ENCODE measurements at places on chromosomes 6 and 20. TPM values are rescaled to one million over a fixed set of nuclear protein-coding genes. Genes with fewer than 3 reads are reported as not detected.
A peak's percentile ranks its signal among the peaks of the same experiment; 100 is the strongest.

TUBB1 gene
- 0.17 TPM for total RNA-seq

PRDM1 gene
- total RNA-seq: 83.4 TPM

DNA sequence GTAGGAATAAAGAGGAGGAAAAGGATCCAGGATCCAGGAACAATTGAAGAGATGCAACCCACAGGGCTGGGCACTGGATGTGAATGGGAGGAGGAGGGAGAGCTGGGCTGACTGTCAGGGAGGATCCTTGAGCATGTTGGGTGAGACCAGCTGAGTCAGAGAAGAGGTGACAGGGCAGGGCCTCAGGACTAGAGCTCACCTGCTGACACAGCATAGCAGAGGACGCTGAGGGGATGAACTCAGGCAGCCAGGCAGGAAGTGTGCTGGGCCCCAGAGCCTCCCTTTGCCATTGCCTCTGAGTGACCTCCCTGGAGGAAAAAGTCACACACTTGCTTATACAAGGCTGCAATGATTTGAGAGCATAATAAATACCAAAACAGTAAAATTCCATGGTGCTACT, 72.3 kb downstream of the ZNF133 start:
- no peak overlapping the region for H3K27ac ChIP-seq
- no peaks in the 10 kb centered on the region for H3K4me1 ChIP-seq
- no peaks in the 10 kb centered on the region for H3K27me3 ChIP-seq

DNA sequence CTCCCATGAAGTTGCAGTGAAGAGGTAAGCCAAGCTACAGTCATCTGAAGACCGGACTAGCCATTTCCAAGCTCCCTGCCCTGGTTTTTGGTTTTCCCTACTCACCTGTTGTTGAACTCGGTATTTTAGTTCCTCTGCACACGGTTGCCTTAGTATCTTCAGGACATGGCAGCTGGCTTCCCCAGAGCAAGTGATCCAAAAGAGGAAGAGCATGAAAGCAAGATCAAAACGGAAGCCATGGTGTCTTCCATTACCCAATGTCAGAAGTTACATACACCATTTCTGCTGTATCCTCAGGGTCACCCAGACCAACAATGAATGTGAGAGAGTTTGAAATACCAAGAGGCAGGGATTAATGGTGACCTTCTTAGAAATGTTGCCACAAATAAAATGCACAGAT, 276.6 kb upstream of the CNR1 start:
- no peaks in the 10 kb centered on the region for H3K36me3 ChIP-seq
- no peaks in the 10 kb centered on the region for H3K27me3 ChIP-seq
- H3K4me1 ChIP-seq: no peaks in the 10 kb centered on the region
- DNase-seq: no peak
- no peak overlapping the region for H3K4me3 ChIP-seq

- no peak for DNase-seq
- no peaks in the 10 kb centered on the region for H3K36me3 ChIP-seq
- H3K27ac ChIP-seq: no peak overlapping the region
- H3K4me3 ChIP-seq: no peak overlapping the region
- no peaks in the 10 kb centered on the region for H3K27me3 ChIP-seq
These were observed 88.5 kb upstream of the FAM8A1 start for GRCh38 chr6:17511580-17511979.

- H3K4me1 ChIP-seq: no peaks in the 10 kb centered on the region
- no peaks in the 10 kb centered on the region for H3K36me3 ChIP-seq
- H3K27ac ChIP-seq: no peak overlapping the region
- DNase-seq: no peak
- H3K4me3 ChIP-seq: no peak overlapping the region
These were observed 22.2 kb upstream of the VEGFA start for GRCh38 chr6:43747784-43748183.

TMEM200A gene
- 0.30 TPM for total RNA-seq

GMPR gene
- 0.63 TPM for total RNA-seq

PSMF1 gene
- total RNA-seq: 79.9 TPM

DNA sequence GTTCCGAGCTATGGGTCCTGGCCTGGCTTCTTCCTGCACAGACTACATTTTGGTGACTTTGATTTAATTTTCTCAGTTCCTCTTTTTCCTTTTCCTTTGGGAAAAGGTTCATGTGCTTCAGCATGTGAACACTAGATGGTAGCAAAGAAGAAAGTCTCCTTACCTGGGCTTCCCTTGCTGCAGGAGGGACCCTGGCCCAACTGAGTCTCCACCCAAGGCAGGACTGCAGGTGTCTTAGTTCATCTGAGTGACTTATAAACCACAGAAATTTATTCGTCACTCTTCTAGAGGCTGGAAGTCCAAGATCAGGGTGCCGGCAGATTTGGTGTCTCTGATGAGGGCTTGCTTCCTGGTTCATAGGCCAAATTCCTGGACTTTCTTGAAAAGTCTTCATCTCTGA, 163.2 kb downstream of the SYCP2 start:
- H3K36me3 ChIP-seq: no peaks in the 10 kb centered on the region
- no peak overlapping the region for H3K27ac ChIP-seq
- no peaks in the 10 kb centered on the region for H3K27me3 ChIP-seq
- no peak for DNase-seq
- no peak overlapping the region for H3K4me3 ChIP-seq

GRCh38 chr20:50381771-50382593, 128.2 kb upstream of the PTPN1 start:
- no peaks in the 10 kb centered on the region for H3K27me3 ChIP-seq
- peaks cover 53% of the 10 kb centered on the region for H3K4me1 ChIP-seq
- no peaks in the 10 kb centered on the region for H3K36me3 ChIP-seq

DNA sequence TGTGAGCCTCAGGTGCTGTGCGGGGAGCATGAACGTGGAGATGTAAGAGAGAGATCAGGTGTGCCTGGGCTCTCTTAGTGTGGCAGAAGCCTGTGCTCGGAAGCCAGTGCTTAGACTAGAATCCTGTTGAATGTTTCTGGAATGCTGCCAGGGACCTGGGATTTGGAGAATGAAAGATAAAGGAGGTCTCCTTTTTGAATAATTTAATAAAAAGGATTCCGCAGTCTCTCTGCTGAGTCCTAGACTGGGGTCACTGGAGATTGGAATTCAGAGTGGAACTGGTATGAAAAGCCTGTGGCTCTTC, 18.8 kb upstream of the EFCAB8 start:
- H3K4me1 ChIP-seq: peaks cover 22% of the 10 kb centered on the region
- no peak overlapping the region for H3K27ac ChIP-seq
- H3K36me3 ChIP-seq: peaks cover 80% of the 10 kb centered on the region
- no peak overlapping the region for H3K4me3 ChIP-seq
- DNase-seq: no peak

DNA sequence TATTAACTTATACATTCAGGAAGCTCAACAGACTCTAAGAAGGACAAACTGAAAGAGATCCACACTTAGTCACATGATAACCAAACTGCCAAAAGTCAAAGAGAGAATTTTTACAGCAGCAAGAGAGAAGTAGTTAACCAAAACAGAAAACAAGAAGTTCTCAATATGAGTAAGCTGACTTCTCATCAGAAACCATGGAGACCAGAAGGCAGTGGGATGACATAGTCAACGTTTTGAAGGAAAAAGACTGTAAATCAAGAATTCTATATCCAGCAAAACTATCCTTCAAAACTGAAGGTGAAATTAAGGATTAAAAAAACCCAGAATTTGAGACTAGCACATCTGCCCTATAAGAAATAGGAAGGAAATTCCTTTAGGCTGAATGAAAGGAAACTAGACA, 60.4 kb downstream of the COL19A1 start:
- H3K4me3 ChIP-seq: no peak overlapping the region
- H3K36me3 ChIP-seq: no peaks in the 10 kb centered on the region
- DNase-seq: no peak
- H3K27ac ChIP-seq: no peak overlapping the region
- H3K27me3 ChIP-seq: no peaks in the 10 kb centered on the region
- no peaks in the 10 kb centered on the region for H3K4me1 ChIP-seq

DNA sequence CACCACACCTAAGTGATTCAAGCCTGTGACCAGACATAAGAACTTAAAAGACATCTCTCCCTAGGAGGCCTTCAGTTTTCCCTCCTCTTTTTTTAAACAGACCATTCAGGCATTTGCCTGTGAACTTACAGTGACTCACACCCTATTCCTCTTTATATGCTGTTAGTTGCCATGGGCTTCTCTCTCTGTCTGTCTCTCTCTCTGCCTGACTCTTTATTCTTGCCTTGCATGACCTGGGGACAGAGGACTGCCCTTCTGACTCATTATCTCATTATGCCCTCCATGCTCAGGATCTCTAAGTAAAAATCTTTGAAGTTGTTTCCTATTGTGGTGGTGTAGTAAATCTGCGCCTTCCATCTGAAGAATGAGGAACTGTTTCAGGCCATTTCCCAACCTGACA, 442.2 kb upstream of the MAN1A1 start:
- H3K27me3 ChIP-seq: no peaks in the 10 kb centered on the region
- H3K4me1 ChIP-seq: no peaks in the 10 kb centered on the region
- no peak overlapping the region for H3K27ac ChIP-seq
- no peak for DNase-seq
- H3K36me3 ChIP-seq: no peaks in the 10 kb centered on the region
- H3K4me3 ChIP-seq: no peak overlapping the region

KCNQ2 gene
- not detected for total RNA-seq

GRCh38 chr6:107275330-107275865, 160.1 kb upstream of the BEND3 start:
- no peak for DNase-seq
- H3K4me1 ChIP-seq: no peaks in the 10 kb centered on the region
- no peaks in the 10 kb centered on the region for H3K27me3 ChIP-seq
- H3K27ac ChIP-seq: no peak overlapping the region
- H3K36me3 ChIP-seq: peaks cover 2% of the 10 kb centered on the region

SDCBP2 gene
- total RNA-seq: 1.2 TPM

RBM38 gene
- total RNA-seq: 604 TPM

- H3K4me3 ChIP-seq: no peak overlapping the region
- no peak for DNase-seq
- H3K27me3 ChIP-seq: no peaks in the 10 kb centered on the region
- H3K27ac ChIP-seq: no peak overlapping the region
- H3K36me3 ChIP-seq: no peaks in the 10 kb centered on the region
These were observed 27.1 kb downstream of the PRND start for GRCh38 chr20:4748847-4749246.

DNA sequence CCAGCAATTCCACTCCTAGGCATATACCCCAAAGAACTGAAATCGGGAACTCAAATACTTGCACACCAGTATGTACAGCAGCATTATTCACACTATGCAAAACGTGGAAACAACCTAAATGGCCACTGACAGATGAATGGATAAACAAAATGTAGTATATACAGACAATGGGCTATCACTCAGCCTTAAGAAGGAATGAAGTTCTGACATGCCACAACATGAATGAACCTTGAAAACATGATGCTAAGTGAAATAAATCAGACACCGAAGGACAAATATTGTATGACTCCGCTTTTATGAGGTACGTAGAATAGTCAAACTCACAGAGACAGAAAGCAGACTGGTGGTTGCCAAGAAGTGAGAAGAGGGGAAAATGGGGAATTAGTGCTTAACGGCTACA, 59.1 kb upstream of the CCN6 start:
- H3K27ac ChIP-seq: no peak overlapping the region
- peaks cover 61% of the 10 kb centered on the region for H3K4me1 ChIP-seq
- no peaks in the 10 kb centered on the region for H3K36me3 ChIP-seq

CLPSL1 gene
- not detected for total RNA-seq

- peaks cover 16% of the 10 kb centered on the region for H3K36me3 ChIP-seq
- no peak overlapping the region for H3K27ac ChIP-seq
- H3K4me1 ChIP-seq: peaks cover 2% of the 10 kb centered on the region
These were observed 97.2 kb downstream of the TULP4 start for GRCh38 chr6:158409451-158409850.

MYBL2 gene
- total RNA-seq: 0.56 TPM

GRCh38 chr6:138805016-138805765, 9.3 kb downstream of the ECT2L start:
- no peaks in the 10 kb centered on the region for H3K27me3 ChIP-seq
- H3K4me3 ChIP-seq: no peak overlapping the region
- H3K4me1 ChIP-seq: no peaks in the 10 kb centered on the region
- no peak overlapping the region for H3K27ac ChIP-seq
- no peaks in the 10 kb centered on the region for H3K36me3 ChIP-seq
- DNase-seq: no peak

L3MBTL3 gene
- total RNA-seq: 30.1 TPM

DNA sequence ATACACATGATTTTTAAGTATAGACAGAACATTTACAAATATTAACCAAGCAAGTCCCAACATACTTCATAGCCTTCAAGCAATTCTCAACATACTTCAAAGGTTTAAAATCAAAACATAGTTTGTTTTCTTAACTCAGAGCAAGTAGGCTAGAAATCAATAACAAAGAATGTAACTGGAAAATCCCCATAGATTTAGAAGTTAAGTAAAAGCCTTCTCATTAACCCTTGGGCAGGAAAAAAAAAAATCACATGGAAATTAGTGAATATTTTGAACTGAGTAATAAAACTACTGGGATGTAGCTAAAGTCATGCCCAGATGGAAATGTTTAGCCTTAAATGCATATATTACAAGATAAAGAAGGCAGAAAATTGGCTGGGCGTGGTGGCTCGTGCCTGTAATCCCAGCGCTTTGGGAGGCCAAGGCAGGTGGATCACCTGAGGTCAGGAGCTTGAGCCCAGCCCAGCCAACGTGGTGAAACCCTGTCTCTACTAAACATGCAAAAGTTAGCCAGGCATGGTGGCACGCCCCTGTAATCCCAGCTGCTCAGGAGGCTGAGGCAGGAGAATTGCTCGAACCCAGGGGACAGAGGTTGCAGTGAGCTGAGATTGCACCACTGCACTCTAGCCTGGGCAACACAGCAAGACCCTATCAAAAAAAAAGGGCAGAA, 316.1 kb downstream of the TAF4 start:
- no peak overlapping the region for H3K4me3 ChIP-seq
- DNase-seq: no peak
- no peak overlapping the region for H3K27ac ChIP-seq
- no peaks in the 10 kb centered on the region for H3K27me3 ChIP-seq
- H3K4me1 ChIP-seq: no peaks in the 10 kb centered on the region
- no peaks in the 10 kb centered on the region for H3K36me3 ChIP-seq

DNA sequence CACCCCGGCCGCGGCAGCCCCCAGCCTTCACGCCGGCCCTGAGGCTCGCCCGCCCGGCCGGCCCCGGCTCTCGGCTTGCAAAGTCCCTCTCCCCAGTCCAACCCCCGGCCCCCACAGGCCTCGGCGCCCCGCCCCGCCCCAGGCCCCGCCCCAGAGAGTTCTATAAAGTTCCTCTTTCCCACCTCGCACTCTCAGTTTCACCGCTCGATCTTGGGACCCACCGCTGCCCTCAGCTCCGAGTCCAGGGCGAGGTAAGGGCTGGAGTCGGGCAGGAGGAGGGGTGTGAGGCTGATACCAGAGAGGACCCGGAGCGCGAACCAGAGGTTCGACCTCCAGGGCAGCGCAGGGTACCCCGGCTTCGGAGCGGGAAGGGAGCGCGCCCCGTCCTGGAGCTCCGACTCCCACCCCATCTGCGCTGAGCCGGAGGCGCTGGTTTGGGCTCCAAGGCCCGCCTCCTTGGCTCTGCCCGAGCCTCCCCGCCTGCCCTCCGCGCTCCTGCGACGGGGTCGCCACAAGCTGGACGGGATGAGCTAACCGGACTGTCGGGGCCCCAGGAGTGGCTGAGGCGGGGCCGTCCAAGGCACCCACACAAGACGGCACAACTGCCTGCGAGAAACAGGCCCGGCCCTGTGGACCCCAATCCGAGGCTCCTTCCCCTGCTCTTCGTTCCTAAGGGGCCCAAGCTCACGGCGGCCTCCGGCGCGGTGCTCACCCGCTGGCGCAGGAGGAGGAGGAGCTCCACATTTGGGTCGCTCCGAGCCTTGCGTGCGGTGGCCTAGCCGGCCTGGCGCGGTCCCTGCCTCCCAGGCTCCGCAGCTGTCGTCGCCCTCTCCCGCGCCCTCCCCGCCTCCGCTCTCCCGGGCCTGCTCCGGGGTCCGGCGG, at the start of gene IRF4:
Gene IRF4 (plus strand): TSS at position 194 of the 882 bp plus-strand sequence. CDS start 1,401 bp downstream, outside the sequence.
- no peaks in the 10 kb centered on the region for H3K27me3 ChIP-seq
- H3K27ac ChIP-seq: no peak within 1 kb of the TSS
- H3K4me3 ChIP-seq: peak within 1 kb of the TSS; percentile 80

CALHM5 gene
- not detected for total RNA-seq

GRCh38 chr20:49938173-49939163, 2.3 kb downstream of the RNF114 start:
- H3K27me3 ChIP-seq: no peaks in the 10 kb centered on the region
- H3K4me1 ChIP-seq: peaks cover 49% of the 10 kb centered on the region
- H3K36me3 ChIP-seq: peaks cover 38% of the 10 kb centered on the region

ELMO2 gene
- 85.6 TPM for total RNA-seq
